ENCODE measurements at places on chromosomes 16 and 17.

DNA sequence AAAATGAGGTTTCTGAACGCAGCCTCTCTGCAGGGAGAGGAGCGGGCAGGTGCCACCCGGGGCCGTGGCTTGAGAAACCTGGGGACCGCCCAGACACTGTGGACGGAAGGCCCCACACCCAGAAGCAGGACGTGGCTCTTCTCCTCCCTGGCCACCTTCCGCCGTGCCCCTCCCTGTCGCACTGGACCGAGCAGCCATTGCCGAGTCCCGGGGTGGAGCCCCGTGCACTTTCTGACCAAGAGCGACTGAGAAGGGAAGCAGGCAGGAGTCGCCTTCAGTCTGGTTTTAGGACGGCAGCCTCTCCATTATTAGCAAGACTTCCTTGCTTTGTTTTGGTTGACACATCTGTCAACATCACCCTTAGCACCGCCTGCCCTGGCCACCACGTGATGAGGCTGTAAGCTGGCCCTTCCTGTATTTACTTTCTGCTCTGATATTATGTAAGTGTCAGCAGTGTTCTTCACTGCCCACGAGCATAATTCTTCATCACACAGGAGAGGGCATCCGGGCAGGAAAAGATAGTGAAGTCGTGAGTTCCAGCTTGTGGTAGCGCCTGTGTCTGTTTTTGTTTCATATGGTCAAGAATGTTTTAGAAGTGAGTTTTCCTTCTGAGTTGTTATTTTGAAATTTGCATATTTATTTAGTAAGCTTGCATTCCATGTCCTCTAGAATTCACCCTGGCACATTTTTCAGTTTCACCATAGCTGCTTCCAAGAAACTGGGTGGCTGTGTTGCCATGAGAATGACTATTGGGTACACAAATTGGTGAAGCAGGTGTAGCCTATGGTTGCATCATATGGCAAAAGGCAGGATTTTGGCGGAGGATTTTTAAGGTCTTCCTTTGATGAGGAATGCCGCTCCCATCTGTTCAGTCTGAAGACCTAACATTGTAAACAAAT is 1.0 kb downstream of the HERPUD1 start:
- DNase-seq, result peak; percentile 74

- DNase-seq, result no peak
Observed at GRCh38 chr17:2685696-2686095, 25.9 kb downstream of the CLUH start.

DNA sequence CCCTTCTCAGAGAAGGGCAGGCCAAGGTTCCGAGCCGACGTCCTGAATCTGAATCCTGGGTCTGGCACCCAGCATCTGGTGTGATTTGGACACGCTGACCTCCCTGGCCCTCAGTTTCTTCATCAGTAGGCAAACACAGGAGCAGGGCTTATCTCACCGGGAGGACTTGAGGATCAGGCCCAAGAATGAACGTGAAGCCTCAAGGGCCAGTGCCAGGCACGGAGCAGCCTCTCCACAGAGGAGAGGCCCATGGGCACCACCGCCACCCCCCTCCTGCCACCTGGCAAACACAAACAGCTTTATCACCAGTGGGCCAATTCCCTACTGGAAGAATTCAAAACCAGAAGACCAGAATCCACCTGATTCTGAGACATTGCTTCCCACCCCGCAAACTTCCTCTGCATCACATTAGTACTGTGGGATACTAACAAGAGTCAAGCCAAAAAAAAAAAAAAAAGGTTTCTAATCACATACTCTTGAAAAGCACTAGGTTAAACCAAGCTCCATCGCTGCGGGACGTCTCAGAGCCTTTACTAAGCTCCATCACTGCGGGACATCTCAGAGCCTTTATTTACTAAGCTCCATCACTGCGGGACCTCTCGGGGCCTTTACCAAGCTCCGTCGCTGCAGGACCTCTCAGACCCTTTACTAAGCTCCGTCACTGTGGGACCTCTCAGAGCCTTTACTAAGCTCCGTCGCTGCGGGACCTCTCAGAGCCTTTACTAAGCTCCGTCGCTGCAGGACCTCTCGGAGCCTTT is 68.0 kb upstream of the DOC2B start:
- no peak for DNase-seq

DNA sequence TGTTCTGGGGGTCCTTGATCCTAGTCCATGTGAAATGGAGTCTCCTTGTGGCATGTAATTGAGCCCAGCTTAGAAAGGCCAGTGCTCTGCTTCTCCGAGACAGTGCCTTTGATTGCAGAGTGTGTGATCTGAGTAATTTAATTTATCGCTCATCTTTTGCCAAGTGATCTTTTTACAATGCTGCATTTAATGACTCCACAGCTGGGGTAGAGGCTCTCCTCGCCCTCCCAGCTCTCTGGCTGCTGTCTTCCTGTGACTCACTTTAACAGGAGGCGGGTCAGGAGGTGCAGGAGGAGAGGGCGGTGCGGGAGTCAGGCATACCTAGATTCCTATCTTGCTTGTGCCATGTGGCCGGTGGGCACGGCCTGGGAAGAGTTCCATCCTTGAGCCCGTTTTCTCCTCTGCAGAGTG is 113.4 kb upstream of the FOXF1 start:
- DNase-seq, result no peak

- DNase-seq, result no peak
Observed at GRCh38 chr16:54177052-54177861, 109.3 kb downstream of the IRX3 start.

DNA sequence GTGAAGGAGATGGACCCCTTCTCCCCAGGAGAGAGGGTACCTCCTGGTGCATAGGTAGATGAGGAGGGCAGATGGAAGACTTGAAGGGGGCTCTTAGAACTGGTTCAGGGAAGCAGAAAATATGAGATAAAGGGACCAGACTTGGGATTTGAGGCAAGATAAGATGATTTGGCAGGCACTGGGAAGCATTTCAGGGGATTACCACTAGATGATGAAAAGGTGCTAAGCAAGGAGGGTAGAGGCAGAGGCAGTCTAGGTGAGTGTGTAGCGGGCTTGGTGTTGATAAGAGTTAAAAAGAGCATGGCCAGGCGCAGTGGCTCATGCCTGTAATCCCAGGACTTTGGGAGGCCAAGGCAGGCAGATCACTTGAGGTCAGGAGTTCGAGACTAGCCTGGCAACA is 14.4 kb downstream of the SLC9A5 start:
- no peak for DNase-seq

DNA sequence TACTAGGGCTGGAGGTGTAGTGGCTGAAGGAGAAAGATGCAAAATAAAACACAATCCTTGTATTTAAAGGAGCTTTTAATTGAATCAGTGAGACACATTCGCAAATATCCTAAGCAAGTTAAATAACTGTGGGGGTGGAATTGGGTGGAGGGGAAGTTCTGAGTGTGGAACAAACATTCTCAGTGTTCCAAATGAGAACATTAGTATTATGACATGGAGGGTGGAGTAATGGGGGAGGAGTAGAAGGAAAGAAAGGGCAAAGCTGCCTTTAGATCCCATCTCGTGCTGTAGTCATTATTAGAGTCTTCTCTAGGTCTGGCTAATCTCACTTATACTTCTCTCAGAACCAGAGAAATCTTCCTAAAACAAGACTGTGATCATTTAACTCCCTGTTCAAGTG is 169.7 kb downstream of the ANKFN1 start:
- DNase-seq, result no peak

- no peak for DNase-seq
Observed at GRCh38 chr17:47983492-47984223, 12.7 kb downstream of the CDK5RAP3 start.

DNA sequence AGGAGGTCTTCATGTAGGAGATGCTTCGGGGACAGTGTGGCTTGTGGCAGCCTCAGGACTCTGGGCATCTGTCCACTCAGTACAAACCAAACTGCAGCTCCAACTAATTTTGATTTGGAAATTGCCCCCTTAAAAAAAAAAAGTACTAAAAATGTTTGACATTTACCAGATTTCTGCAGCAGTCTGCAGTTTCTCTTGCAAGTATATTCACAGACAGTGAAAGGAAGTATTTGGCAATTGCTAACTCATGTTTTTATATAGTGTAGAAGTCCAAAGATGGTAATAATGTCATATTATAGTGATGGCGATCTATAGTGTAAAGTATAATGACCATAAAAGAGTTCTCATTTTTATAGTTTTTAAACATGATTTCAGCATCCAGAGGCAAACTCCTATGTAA is 218.6 kb downstream of the PRKCA start:
- DNase-seq, result no peak

- no peak for DNase-seq
Observed at GRCh38 chr17:50986989-50987660, 121.0 kb upstream of the TOB1 start.

- peak; percentile 23 for DNase-seq
Observed at GRCh38 chr17:32941419-32942032, 13.6 kb downstream of the TMEM98 start.

GRCh38 chr17:80546267-80546666 is 1.6 kb downstream of the RPTOR start:
- no peak for DNase-seq

GRCh38 chr16:10009684-10010083 is 172.5 kb downstream of the GRIN2A start:
- DNase-seq, result no peak

DNA sequence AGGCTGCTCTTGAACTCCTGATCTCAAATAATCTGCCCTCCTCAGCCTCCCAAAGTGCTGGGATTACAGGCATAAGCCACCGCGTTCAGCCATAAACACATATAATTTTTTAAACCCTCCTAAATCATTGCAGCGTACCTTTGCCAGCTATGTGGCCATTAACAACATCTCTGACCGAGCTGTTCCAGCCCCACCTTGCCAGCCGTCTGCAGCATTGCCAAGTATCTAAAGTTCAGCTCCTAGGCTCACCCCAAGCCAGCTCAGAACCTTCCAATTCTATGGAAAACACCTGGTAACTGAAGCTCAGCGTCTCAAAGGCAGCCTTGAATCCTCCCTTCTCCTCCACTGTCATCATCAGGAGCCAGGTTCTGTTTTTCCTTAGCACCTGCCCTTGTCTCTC is 5.1 kb upstream of the MEIOB start:
- DNase-seq, result no peak

DNA sequence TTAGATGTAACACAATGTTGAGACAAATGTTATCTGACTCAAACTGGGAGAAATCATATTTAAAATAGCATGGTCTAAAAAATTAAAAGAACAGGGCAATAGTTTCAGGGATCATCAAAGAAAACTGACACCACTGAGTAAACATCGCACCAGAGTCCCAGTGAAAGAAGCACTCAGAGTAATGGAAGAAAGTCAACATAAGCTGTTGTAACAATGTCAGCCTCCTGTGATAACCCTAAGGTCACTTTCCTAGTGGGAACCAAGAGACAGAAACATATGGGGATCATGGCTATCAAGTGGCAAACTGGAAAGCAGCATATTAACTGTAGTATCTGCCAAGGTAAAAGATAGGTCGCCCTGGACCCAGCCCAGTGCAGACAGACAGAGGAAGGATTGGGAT is 160.8 kb downstream of the CA10 start:
- no peak for DNase-seq

DNA sequence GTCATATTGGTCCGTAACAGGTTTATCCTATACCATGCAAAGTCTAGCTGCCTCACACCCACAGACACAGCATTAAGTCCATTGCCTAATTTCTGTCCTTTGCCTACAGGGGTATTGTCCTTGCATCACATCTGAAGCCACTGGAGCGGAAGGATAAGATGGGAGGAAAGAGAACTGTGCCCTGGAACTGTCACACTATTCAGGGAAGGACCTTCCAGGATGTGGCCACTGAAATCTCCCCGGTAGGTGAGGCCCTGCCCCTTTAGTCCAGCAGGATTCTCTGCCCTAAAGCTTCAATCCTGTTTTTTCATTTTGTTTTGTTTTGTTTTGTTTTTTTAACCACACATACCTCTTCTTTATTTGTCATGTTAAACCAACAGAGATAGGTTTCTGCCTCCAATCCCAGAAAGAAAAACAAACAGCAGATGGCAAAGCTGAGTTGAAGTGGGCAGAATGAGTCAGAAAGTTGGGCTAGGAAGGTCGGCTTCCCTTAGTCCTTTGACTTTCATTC is 2.2 kb upstream of the EFTUD2 start:
- DNase-seq, result no peak

- DNase-seq, result no peak
Observed at GRCh38 chr16:60091529-60091928, 1357.4 kb upstream of the GOT2 start.

DNA sequence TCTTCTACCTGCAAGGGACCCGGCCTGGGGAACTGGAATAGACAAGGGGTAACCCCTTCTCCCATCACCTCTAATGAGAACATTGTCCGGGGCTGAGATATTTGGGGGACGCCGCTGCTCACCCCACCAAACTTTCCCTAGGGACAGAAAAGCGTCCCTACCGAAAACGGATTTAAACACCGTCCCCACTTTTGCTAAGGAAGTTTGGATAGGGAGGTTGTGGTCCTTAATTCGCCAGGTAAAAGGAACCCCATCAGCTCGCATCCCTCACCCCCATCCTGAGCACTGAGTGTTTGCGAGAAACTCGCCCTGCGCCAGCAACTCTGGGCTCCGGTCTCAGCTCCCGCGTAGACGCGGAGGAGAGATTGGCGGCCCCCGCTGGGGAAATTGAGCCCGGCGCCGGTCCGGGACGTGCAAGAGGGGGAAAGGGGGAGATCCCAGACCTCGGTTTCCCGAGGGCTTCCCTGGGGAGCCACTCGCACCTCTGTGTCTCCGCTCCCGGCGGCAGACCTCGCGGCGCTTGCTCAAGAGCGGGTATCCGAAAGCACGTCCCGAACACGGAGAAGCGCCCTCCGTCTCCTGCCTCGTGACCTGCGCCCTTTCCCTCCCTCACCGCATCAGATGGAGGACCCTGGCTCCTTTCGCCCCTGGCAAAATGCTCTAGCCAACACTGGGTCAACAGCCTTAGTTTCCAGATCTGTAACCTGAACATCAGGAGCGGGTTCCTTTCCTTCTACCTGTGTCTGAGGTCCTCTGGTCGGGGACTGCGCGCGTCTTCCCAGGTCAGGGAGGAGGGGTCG is 3.1 kb upstream of the SOX9 start:
- no peak for DNase-seq

DNA sequence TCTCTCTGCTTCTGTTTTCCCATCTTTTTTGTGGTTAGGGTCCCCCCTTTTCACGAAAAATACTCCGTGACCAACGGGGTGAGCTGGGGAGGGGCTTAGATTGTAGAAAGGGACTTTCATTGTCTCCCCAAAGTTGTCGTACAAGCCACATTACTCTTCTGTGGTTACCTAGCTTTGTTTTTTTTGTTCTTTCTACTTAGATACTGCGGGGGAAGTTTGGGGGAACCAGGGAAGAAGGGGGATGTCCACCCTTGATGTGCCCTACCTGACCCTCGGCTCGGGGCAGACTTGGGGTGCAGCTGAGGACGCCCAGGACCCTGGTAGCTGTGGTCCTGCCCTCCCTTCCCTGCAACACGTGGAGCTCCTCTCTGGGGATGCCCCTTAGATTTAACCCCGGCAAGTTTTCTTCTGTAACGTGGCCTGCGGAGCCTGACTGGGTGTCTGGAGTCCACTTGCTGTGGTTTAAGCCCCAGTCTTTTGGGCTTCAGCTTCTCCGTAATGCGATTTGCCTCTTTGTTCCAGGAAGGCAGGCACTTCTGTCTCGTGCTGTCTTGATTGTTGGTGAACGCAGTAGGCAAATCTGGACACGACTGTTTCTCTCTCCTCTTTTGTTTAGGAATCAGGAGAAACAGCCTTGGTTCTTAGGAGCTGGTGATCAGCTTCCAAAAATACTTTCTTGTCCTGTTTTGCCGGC is 892 bp downstream of the ABCC1 start:
- DNase-seq, result peak; percentile 59
